Spinal cord (tissue), 10 donors: ENCODE measurements at places on chromosomes 5 and 9.

- DNase-seq: no peak
Observed at GRCh38 chr5:92337772-92338234, 954.7 kb upstream of the ARRDC3 start.

DNA sequence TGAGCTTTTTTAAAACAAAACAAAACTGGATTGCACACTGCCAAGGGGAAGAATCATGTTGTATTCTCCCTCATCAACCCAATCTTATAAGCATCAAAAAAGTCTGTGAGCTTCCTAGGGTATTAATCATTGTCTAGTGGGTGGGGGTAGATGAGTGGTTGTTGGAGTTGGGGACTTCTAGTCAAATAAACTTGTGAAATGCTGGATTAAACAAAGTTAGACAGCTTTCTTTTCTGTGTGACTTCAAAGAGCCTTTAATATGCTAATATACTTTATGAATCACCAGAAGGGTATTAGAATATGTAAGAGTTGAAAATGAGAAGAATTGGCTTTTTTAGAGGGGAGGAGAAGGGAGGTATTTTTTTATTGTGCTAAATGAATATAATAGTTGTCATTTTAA lies 87.7 kb downstream of the GALNT10 start:
- no peak for DNase-seq

- DNase-seq: no peak
Observed at GRCh38 chr5:17852740-17853139, 218.5 kb downstream of the TAF11L14 start.

- no peak for DNase-seq
Observed at GRCh38 chr5:39143151-39143860, 69.1 kb upstream of the RICTOR start.

GRCh38 chr5:179824745-179825112 lies 4.0 kb downstream of the SQSTM1 start:
- DNase-seq: no peak

DNA sequence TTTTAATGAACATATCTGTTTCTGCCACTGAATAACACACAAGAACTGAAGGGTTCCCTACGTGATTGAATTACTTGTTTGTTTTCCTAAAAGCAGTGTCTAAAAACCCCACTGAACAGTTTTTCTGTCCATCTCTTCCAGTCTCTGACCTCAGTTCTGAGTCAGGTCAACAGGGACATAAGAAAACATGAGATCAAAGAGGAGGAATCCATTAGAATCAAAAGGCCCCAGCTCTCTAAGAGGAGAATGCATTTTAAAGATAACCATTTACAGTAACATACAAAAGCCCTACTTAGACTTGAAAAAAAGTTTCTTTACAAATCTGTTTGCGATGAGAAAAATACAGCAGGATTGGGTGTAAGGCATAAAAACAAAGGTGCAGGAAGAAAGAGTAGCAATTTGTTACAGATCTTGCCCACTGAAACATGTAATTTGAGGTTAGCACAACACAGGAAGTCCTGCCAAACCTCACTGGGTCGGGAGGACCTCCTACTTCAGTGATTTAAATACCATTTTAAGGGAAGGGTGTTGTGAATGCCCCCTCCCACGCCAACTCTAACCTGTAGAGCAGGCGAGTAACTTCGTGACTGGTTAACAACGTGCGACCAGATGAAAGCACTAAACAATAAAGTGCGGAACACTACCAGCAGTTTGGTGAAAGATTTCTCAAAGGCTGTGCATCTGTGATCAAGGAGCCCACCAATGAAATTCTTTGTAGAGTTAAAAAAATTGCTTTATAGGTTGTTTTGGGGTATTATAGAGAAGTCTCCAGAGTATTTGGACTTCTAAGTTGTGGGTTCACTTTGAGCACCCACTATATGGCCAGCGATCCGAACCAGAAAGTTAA lies 1.3 kb downstream of the QSOX2 start:
- no peak for DNase-seq

- no peak for DNase-seq
Observed at GRCh38 chr5:179738742-179739141, 6.1 kb downstream of the MAML1 start.

GRCh38 chr9:128792134-128792533 lies 5.1 kb downstream of the TBC1D13 start:
- no peak for DNase-seq

GRCh38 chr9:100098046-100098886 lies 534 bp downstream of the ERP44 start:
- DNase-seq: no peak

DNA sequence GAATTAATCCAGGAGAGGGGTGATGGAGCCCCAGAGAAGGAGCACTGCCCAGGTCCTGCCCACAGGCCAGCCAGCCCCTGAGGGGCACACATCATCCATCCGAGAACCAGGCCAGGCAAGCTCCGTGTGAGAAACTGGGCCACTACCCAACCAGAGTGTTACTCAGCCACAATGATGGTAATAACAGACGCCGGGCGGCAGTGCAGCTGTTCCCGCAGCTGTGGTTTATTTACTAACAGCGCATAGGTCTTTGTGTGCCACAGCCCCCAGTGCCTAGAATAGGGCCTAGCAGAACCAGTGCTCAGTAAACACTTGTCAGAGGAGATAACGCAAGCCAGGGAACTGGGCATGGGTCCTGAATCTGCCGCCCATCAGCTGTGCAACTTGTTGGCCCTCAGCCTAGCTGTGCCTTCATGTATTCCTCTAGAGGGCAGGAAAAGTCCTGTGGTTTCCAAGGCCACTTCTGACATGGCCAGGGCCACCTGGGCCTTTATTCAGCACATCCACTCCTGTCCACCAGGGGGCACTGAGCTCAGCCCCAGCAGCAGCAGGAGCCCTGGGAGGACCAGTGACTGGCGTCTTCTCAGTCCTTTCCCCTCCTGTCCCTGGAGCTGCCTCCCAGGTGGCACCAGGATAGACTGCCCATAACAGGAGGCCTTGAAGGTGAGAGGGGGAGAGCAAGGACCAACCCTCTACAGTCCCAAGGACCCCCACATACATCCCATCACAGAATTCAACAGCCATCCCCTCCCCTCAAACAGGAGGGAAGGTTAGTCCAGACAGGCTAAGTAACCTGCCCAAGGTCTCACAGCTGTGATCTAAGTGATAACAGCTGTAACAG lies 2.1 kb downstream of the MXD3 start:
- DNase-seq: peak; percentile 63

- DNase-seq: peak; percentile 88
Observed at GRCh38 chr9:99822109-99822805, 572 bp downstream of the NR4A3 start.

DNA sequence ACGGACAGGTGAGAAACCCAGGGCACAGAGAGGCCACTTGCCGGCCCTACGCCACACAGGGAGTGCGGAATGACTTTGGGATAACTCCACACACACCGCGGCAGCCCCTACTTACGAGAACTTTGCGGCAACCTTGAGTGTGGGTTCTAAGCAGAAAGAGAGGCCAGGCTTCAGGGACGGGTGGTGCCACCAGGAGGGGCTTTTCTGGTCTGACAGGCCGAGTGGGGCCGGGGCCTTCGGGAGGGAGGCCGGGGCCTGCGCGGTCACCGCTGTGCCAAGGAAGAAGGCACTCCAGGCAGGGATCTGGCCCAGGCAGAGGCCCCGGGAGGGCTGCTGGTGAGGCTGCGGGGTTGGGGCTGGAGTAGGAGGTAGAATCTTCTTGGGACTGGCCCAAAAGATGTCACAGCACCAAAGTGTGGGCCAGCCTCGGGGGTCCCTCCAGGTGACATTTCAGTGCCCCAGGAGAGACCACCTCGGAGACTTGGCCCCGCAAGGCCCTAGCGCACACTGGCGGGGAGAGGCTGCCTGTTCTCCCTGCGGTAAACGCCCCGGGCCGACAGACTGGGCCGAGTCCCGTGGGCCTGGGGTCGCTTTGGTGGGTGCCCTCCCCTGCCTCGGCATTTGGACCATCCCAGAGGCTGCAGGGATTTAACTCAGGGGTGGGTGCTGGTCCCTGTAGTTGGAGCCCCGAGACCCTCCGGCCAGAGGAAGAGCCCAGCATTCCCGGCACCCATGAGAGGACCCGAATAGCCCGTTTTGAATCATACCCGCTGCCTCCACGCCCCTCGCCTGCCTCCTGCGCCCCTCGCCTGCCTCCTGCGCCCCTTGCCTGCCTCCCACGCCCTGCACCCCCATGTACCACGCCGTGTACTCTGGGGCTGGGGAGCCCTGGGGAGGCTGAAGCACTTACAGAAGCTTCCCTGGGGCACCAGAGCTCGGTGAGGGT lies 9.0 kb upstream of the RNU6ATAC start:
- DNase-seq: no peak

GRCh38 chr9:126301985-126302603 lies 24.5 kb upstream of the MVB12B start:
- DNase-seq: no peak

- DNase-seq: no peak
Observed at GRCh38 chr9:135196474-135196873, 109.0 kb downstream of the OLFM1 start.

- DNase-seq: no peak
Observed at GRCh38 chr5:177333420-177334154, 17.9 kb downstream of the LMAN2 start.

- no peak for DNase-seq
Observed at GRCh38 chr5:55853818-55854217, 2.7 kb downstream of the IL31RA start.

DNA sequence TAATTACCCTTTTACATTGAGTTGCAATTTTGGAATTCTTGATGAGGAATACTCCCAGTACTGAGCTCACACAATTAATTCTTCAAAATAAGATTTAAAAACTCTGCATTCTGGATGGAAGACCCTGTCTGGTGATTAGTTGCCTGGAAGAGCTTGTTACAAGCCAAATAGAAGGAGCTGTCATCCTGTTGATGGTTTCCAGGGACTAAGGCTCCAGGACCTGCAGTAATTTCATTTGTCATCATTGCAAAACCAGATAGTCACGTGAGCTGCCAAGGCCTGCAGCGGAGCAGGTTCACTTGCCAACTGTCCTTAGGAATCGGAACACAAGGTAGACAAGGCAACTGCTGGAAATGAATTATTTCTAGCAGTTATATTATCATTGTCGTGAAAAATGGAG lies 597.7 kb downstream of the CCDC171 start:
- no peak for DNase-seq

DNA sequence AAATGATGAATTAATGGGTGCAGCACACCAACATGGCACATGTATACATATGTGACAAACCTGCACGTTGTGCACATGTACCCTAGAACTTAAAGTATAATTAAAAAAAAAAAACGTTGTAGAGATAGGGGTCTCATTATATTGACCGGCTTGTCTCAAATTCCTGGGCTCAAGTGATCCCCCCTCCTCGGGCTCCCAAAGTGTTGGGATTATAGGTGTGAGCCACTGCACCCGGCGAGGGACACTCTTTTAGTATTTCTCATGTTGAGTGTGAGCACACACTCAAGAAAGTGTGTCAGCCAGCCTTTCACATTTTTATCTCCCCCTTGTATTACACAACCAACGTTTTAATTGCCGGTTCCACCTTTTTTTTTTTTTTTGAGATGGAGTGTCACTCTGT lies 87.7 kb upstream of the SPIN1 start:
- no peak for DNase-seq

DNA sequence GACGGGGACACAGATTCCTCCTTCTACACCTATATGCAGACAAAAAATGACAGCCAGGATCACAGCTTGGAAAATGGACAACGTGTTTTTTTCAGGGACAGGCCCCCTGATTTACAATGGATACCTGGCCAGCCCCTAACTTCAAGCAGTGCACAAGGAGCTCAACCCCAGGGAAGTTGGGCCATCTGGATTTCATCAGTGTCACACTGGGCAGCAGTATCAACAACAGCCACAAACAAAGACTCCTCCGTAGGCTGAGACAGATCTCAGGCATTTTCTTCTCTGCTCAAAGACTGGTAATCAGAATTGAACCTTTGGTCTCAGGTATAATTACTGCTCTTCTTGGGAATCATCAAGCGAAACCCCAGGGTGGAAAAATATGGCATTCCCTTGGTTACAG lies 374.0 kb downstream of the ZNF608 start:
- no peak for DNase-seq

DNA sequence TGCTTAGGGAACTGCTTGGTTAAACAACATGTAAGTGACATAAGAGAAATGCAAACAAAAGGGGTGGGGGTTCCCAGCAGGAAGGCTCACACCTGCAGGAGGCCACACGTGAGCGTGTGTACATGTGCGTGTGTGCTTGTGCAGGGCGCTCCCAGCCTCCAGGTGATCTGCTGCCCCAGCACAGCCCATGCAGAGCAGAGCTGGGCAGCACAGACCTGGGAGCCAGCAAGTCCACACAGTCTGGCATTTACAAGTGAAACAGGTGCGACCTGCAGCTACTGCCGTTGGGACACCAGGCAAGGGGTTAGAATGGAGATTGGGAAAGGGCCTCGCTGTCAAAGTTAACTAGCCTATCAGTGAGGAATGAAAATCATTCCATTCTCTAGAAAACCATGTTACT lies 41.8 kb downstream of the GRAMD2B start:
- no peak for DNase-seq

DNA sequence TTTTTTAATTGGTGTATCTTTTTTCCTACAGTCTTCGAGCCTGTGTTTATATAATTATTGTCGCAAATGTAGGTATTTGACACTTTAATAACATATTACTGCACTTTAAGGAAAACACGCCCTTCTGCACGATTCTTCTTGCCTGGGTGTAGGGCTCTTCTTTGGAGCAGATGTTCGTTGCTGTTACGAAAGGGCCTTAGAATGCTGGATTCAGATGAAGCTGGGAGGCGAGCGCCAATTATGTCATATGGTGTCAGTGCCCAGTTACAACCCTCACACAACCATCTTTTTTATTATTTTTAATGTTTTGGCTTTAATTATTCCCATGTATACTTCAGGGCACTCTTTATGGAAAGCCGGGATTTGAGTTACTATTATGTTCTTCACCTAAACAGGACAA lies 553.0 kb downstream of the EBF1 start:
- no peak for DNase-seq

GRCh38 chr5:171750311-171750788 lies 35.3 kb upstream of the SMIM23 start:
- no peak for DNase-seq

GRCh38 chr5:36529142-36529541 lies 77.3 kb upstream of the SLC1A3 start:
- no peak for DNase-seq

GRCh38 chr9:109441296-109441695 lies 56.8 kb downstream of the PTPN3 start:
- DNase-seq: no peak

DNA sequence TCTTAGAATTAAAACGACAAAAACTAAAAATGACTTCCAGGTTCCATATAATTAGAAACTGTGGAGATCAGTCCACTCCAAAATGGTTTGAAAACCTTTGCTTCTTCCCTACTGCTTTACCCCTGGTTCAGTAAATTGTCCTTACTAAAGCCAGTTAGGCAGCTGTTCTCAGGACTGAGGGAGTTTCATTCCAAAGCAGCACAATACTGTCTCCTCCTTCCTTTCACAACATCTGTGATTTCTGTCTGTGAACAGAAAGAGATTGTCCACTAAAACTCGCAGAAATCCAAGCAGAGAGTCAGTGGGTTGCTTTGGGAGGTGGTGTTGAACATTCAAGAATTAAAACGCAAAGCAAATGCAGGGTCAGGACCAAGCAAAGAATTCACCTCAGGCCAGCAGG lies 740.8 kb upstream of the ZNF608 start:
- DNase-seq: no peak
